Pons (tissue), 1 donor: ENCODE measurements at places on chromosomes 1 and 21.

DNA sequence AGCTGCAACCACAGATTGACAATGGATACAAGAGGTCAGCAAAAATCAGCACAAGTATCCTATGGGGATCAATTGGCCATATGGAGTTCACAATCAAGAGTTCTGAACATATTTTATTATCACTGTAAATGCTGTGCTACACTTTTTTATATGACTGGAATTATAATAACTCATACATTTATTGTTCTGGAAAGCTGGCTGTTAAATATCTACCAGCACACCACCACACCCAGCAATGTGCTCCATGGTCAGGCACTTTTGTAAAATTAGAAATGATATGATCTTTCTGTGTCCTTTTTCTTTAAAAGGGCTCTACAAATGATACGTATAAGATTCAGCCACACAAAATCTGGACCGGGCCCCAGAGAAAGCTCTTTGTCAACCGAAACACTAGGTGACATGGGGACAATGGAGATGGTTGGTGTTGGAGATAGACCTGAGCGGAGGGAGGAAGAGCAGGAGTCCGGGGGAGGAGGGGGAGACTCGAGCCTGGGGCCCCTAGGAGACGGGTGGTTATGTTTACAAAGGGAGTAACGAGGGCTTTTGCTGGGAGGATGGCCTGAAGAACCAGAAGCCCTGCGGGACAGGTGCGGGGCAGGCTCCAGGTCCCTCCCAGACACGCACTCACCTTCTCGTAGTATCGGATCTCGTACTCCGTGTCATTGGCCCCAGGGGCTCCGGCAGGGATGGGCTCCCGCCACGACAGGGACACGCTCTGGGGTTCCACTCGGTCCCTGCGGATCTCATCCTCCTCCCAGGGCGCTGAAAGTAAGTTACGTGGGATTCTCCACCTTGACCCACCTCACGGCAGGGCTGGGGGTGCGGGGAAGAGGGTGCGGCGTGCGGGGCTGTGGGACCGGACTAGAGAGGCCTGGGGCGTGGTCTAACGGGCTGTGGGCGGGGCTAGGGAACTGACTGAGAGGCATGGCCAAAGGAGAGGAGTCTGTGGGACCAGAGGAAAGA lies 30.0 kb downstream of the EPHA10 start:
- DNase-seq = no peak

- DNase-seq = no peak
Observed at GRCh38 chr1:200794506-200795065, 55.9 kb downstream of the CAMSAP2 start.

DNA sequence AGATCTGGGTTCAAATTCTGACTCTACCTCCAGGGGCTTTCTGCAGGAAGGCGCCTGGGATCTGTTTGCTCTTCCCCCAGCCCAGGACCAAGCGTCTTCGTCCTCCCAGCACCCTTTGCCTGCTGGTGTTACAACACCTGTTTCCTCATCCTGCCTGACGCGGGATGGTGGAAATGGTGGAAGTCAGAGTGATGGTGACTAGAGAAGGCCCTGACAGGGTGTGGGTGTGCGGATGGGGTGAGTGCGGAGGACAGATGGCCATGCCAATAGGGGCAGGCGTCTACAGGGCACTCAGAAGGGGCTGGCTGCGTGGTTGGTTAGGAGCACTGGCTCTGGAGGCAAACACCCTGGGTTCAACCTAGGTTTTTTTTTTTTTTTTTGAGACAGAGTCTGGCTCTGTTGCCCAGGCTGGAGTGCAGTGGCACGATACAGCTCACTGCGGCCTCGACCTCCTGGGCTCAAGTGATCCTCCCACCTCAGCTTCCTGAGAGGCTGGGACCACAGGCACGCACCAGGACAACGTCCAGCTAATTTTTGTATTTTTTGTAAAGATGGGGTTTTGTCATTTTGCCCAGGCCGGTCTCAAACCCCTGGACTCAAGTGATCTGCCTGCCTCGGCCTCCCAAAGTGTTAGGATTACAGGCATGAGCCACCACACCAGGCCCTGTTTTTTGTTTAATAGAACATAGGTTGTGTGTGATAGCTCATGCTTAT lies 1.5 kb downstream of the THEMIS2 start:
- DNase-seq = no peak

DNA sequence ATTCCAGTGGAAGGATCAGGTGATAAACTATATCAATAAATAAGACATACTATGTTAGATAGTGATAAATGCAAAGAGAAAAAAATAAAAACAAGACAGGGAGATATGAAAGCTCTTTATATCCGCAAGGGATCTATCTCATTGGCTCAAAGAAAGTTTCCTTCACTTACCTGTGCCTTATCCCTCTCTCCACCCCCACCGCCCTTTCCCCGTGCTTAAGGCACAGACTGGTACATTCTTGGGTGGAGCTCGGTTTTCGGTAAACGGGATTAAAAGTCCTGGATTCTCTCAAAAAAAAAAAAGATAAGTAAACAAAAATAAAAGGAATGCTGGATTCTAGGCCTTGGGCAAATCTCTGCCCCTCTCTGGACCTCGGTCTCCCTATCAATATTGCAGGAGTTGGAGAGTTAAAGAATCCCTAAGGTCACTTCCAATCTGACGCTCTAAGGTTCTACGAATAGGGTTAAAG lies 593 bp upstream of the DNAJC16 start:
- no peak for DNase-seq

GRCh38 chr21:25639551-25640201 lies 618 bp downstream of the JAM2 start:
- DNase-seq = peak; percentile 15

DNA sequence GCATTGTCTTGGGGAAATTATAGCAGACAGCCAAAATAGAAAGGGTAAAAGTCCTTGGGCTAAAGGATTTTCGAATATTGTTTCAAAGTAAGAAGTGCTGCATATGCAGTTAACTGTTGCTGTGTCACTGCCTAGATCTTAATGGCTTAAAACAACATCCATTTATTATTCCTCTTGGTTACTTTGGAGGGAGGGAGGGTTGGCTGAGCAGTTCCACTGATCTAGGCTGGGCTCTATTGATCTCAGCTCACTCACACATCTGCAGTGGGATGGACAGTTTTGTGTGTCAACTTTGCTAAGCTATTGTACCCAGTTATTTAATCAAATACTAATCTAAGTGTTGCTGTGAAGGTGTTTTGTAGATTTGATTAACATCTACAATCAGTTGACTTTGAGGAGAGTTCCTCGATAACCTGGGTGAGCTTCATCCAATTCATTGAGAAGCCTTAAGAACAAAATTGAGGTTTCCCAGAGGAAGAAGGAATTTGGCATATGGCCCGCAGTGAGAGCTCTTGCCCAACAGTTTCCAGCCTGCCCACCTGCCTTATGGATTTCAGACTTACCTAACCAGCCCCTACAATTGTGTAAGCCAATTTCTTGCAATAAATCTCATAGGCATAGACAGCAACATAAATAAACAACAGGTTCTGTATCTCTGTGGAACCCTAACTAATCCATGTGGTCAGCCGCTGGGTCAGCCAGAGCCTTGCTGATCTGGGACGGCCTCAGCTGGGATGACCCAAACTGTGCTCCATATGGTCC lies 187.3 kb downstream of the AK5 start:
- DNase-seq = no peak

DNA sequence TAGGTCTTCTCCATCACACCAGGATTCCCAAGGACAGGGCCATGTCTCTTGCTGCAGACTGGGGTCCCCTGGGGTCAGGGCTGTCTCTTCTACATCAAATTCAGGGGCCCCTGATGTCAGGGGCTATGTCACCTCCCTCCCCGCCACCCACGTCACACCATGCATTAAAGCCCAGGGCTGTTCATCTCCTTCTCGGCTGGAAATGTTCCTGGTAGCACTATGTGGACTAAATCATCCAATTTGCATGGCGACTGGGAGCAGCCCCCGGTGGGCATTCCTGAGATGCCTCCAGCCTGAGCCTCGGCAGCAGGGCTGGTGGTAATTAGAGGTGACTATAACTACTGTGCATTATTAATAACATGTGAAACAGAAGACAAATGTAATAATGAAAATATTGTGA lies 151.7 kb upstream of the HMGB4 start:
- DNase-seq = no peak

DNA sequence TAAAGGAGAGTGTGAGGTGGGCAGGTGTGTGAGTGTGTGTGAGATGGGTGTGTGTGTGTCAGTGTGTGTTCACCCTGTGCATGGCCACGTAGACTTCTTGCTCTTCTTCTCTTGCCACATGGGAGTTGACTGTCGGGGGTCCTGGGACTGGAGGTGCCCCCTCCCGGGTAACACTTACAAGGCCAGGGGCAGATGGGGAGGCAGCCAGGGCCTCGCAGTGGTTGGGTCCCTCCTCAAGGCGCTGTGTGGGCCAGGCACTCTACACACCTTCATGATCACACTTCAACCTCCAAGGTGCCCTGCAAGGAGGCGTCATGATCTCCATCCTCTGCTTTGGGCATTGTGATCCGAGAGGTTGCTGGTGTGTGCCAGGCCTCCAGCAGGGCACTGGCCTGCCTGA lies 2.3 kb downstream of the PLA2G2F start:
- DNase-seq = no peak

DNA sequence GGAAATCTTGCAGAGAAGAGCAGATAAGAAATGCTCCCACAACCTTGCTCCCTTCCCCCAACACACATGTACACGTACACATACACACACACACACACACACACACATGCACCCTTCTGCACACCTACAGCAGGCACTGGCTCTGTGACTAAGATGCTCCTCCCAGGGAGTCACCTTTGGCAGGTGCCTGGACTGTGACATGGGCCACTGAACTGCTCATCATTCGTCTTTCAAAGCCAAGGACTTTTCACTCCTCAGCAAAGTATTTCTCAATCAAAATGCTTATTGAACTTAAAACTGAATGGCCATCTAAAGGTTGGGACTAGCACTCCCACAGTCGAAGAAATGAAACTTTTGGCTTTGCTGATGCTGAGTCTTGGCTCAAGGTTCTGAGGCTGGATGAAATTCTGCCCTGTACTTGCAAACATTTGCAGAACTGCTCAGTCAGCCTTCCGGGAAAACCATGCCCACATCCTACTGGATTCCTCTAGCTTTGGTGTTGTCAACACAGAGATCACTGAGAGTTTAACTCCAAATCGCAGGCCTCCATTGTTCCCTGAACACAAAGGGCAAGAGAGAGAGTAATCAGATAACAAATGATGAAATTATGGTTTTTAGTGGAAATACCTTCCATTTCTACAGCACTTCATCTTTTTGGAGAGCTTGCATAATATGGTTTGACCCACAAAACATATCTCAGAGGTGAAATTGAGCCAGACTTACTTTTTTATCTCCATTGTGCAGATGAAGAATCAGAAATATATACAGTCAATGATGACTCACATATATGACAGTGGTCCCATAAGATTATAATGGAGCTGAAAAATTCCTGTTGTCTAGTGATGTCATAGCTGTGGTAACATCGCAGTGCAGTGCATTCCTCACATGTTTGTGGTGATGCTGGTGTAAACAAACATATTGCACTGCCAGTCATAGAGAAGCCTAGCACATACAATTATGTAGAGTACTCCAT lies 72.4 kb upstream of the BCAR3 start:
- DNase-seq = no peak

GRCh38 chr1:181086926-181087325 lies 1.6 kb upstream of the IER5 start:
- no peak for DNase-seq

DNA sequence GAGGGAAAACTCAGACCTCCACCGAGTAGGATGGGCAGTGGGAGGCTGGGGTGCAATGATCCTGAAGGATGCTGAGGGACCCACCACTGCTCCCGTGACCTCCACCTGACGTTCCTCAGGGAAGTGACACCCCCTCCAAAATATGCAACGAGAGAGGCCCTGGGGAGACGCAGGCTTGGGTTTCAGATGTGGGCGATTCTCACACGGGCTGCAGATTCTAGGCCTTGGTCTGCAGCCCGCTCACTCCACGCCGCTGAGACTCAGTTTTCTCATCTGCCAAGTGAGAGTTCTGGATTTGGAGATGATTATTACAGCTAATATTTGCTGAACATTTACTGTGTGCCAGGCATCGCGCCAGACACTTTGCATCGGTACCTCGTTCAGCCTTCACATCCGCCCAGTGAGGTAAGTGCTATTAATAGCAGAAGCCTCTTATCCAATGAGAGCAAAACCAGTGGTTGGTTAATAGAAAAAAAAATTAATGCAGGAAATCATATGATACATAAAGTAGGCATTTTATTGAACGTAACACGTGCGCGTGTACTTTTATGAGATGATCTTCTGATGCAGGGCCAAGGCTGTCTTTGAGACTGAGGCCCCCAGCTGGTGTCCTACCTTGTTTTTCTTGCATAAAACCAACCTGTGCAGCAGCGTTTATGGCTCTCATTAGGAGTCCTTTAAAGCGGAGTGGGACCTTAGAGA lies 102.0 kb upstream of the RUNX3 start:
- no peak for DNase-seq

DNA sequence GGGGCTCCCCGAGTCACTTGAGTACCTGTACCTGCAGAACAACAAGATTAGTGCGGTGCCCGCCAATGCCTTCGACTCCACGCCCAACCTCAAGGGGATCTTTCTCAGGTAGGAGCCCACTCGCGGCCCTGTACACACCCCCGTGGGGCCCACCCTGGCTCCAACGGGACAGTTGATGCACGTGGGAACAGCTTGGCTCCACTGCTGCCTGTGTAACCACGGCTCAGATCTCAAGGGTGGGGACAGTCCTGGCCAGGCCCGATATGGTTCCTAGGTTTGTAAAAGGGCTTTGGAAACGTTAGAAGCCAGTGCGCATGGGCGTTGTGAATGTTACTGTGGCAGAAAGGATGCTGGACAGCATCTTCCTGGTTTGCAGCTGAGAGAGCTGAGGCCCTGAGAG lies 18.8 kb downstream of the PODN start:
- no peak for DNase-seq

GRCh38 chr1:204113896-204114295 lies 37.9 kb downstream of the ETNK2 start:
- DNase-seq = no peak

- DNase-seq = peak; percentile 86
Observed at GRCh38 chr1:182149411-182149965, 88.0 kb upstream of the ZNF648 start.

- DNase-seq = no peak
Observed at GRCh38 chr1:26049531-26050247, 3.8 kb upstream of the SLC30A2 start.

GRCh38 chr1:182069028-182069466 lies 7.5 kb upstream of the ZNF648 start:
- DNase-seq = peak; percentile 59

- no peak for DNase-seq
Observed at GRCh38 chr1:232578651-232579195, 51.2 kb downstream of the SIPA1L2 start.

- DNase-seq = no peak
Observed at GRCh38 chr1:150362721-150363425, 1.1 kb upstream of the RPRD2 start.

DNA sequence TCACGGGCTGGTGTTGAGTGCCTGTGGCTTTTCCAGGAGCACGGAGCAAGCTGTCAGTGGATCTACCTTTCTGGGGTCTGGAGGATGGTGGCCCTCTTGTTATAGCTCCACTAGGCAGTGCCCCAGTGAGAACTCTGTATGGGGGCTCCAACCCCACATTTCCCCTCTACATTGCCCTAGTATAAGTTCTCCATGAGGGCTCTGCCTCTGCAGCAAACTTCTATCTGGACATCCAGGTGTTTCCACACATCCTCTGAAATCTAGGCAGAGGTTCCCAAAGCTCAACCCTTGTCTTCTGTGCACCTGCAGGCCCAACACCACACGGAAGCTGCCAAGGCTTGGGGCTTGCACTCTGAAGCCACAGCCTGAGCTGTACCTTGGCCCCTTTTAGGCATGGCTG lies 157.3 kb downstream of the MRPL39 start:
- no peak for DNase-seq
